ENCODE measurements at places on chromosomes 11 and 22.

DNA sequence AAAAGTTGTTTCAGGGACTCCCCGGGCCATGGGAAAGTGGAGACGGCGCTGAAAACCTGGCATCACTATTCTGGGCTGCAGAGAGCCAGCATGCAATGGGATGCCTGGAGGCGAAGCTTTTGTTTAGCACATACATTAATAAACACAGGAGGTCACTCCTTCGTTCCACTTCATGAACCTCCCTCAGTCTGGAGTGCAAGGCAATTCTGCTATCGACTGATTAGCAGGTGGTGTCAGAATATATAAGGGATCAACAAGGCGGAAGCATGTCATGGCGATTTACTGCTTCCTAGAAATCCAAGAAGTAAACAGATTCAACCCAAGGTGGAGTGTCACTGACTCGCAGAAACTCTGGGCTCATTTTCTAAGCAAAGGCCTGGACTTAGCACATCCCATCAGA is 45.4 kb upstream of the MN1 start:
- DNase-seq, result no peak

- no peak for DNase-seq
Measured at GRCh38 chr22:28560046-28560742, 119.4 kb downstream of the TTC28 start.

- no peak for DNase-seq
Measured at GRCh38 chr11:62433141-62433903, 14.5 kb downstream of the SCGB1A1 start.

DNA sequence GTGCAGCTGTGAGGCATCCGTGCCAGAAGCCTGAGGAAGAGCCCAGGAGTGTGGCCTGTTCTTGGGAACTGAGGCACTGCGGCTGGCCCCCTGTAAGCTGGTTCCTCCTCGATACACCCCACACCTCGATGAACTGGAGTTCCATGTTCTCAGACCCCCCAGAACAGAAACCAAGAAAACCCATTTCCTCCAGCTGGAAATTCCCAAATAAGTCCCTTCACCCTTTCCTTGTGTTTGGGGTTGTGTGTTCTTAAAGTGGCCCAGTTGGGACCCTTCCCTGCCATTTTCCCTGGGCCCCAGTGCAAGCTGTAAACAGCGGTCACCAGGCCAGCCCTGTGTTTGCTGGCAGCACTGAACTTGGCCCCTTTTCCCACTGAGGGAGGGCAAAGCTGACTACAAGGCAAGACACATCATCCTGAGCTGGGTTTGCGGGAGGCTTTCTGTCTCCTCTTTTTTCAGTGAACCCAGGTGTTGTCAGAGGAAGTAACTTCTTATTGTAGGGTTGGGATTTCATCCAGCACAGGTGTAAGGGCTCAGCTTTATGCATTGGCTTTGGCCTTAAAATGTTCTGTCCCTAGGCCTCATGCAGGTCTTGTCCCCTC is 60.1 kb upstream of the MPEG1 start:
- DNase-seq, result no peak

GRCh38 chr22:44574057-44574639 is 76.1 kb upstream of the RTL6 start:
- no peak for DNase-seq

DNA sequence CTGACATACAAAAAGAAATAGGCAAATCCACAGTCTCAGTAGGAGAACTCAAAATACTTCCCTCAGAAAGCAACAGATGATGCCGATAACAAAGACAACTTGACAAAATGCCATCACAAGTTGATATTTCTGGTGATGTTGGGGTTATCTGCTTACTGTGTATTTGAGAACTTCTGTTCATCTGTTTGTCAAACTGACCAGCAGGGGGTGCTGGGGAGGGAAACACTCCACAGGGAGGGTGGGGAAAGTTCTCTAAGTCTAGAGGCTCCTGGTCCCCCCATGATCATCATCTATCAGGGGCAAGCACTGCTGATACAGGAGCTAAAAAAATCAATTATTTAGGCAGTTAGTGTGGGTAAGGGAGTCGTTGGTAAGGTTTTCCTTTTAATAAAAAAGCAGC is 19.2 kb downstream of the GLYATL1 start:
- DNase-seq, result no peak

DNA sequence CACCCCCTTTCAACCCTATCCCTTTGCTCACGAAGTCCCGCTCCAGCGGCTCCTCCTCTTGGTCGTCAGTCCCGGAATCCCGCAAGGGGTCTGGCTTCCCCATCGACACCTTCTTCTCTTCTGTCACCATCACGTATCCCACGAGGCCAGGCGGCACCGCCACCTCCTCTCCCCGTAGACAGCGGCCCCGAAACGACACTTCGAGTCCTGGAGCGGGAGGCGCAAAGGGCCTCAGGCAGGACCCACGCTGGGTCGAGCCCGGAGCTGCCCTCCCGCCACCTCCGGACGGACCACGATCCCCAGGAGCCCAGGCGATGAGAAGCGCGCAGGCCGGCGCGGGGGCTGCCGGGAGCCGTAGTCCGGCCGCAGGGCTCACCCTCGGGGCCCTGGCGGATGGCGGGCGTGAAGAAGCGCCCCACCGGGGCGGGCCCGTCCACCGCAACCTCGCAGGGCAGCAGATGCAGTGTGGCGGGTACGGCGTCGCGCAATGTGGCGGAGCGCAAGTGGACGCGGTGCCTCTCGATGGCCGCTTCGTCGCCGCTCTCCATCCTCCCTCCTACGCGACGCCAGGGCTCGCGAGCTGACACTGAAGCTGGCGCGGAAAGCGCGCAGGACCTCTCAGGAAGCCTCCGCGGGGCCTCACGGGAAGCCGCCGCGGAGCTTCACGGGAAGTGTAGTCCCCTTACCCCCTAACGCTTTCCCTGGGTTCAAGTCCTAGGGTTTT is at the start of gene RNASEH2C:
Gene RNASEH2C (minus strand): TSS at position 588 of the 724 bp plus-strand sequence. CDS start 40 bp downstream, at position 548.
- DNase-seq, result no peak

DNA sequence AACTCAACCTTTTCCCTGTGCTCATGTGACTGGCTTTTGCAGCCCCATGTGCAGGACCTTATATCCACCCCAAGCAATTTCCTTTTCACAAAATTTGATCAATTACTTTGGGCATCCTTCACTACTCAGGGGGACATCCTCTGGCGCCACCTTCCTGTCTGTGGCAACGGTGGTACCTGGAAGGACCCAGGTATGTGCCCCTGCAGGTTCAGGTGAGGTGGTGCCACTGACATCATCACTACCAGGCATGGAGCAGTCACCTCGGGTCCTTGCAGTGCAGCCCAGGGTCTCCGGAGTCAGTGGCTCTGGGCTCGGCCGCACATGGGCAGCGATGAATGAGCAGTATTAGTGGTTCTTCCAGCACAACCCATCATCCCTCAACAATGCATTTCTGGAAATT is 37.7 kb upstream of the B3GAT1 start:
- DNase-seq, result no peak

DNA sequence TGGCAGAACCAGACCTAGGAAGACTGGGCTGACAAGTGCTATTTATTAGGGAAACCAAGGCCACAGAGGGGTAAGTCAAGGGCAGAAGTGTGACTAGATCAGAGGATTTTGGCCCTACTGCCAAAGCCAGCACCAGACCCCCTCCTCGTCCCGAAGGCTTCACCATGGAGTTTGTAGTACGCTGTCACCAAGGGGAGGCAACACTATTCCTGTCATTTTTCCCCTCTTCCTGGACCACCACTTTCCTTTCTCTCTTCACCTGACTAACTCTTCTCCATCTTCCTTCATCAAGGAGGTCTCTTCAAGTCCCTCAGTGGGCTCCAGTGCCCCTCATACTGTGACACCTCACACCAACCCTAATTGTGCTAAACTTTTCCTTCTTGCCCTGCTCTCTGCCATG is 34.9 kb downstream of the MN1 start:
- no peak for DNase-seq

DNA sequence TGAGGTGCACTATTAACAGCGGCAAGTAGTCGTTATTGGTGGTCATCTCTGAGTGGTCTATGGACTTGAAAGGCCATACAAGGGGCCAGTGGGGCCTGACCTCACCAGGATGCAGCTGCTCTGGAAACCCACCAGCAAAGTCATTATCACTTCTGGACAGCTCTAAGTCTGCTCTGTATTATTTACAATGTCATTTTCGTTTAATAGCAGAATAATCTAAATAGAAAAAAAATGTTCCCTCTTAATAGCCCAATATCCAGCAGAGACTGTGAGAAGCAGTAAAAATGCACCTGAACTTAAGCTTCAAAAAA is 85.0 kb upstream of the EED start:
- DNase-seq, result no peak

DNA sequence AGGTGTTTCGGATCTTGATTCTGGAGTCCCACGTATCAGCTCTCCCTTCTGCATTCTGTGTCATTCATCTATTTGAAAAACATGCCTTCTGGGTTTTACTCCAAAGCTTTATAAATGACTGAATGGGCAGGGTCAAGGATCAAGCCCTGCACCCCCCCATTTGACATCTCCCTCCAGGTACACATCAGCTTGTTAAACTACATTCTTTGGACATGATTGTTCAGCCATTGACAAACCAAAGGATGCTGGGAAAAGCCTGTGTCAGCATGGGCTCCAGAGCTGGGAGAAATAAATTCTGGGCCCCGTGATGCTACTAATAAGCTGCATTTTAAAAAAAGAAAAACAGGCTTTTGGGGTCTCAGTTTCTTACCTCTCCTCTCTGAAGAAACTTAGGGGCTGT is 103.7 kb downstream of the DSCAML1 start:
- DNase-seq, result no peak

- no peak for DNase-seq
Measured at GRCh38 chr22:28394513-28395110, 285.0 kb downstream of the TTC28 start.

GRCh38 chr11:131910523-131911387 is 540.3 kb downstream of the NTM start:
- no peak for DNase-seq

GRCh38 chr11:122104341-122104740 is 11.7 kb downstream of the BLID start:
- DNase-seq, result no peak

GRCh38 chr22:35899736-35900135 is 128.9 kb downstream of the RBFOX2 start:
- DNase-seq, result no peak

- DNase-seq, result no peak
Measured at GRCh38 chr11:61144511-61145179, 16.6 kb downstream of the VPS37C start.

DNA sequence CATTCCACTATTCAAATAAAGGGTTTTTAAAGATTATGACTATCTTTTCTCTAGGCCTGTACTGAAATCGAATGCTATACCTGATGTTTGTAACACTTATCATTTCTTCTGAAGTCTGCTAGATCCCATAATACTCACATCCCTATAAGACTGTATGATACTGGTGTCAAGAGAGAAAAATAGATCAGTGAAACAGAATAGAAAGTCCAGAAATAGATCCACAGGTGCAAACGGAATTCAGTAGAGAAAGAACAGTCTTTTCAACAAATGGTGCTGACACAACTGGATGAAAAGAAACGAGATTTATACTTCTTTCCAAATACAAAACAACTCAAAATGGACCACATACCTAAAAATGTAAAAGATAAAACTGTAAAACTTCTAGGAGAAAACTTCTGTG is 143.2 kb downstream of the APOL5 start:
- no peak for DNase-seq

DNA sequence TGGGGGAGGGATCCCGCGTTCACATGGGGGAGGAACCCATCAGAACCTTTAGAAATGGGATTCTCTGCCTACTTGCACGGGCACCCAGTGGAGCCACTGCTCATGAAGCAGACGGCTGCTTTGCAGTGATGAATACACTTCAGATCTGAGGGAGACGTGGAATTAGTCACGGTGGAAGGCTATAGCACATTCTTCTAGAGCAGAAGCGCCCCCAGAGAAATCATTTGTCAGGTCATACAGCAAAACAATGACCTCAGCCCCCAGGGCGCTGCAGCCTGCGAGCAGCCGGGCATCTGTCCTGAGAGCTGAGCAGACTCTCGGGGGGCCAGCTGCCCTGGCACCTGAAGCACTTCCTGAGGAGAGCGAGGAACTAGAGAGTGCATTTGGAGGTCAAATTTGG is 12.7 kb downstream of the TP53AIP1 start:
- DNase-seq, result no peak

DNA sequence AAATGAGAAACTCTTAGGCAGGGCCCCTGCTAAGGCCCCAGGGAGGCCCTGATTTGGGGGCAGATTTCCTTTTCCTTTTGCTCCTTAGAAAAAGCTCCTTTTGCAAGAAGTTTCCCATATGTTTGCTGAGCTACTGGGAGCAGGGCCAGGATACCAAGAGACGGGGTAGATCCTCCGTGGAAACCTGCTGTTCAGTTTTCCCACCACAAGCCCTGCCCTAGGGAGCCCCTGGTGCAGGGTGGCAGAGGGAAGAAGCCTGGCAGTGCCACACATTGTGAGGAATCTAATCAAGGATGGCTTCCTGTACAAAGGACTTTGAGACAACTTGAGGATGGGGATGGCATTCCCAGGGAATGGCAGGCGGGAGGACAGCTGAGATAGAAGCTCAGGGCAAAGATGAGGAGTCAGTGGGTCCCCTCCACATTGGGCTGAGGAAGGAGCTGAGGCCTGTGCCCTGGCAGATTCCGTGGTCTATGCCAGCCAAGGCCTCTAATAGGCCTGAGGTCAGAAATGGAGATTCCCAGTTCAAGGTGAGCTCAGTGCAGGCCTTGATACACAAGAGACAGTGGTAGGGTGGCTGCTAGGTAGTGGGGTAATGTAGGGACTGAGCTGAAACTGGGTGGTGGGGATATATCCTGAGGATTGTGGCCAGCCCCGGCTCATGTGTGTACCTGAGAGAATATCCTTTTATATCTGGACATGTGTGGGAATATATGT is 15.0 kb downstream of the TUB start:
- no peak for DNase-seq

DNA sequence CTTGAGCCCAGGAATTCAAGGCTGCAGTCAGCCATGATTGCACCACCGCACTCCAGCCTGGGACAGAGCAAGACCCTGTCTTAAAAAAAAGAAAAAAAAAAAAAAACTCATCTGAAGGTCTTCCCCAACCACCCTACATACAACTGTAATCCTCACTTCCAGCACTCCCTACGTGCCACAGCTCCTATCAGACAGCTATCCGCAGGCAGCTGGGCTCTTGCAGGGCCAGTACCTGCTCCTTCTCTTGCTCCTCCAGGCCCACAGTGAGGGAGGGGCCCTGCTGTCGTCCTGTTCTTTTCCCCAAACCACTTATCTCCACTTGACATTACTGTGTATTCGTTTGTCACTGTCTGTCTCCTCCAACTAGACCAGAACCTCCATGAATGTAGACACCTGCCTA is 156.1 kb upstream of the NECTIN1 start:
- DNase-seq, result no peak

All from cortex of kidney (tissue), 1 donor.